CD4-positive, alpha-beta T cell treated with Interleukin-4 for 1 hour (primary cell): ENCODE measurements at places on chromosomes 1 and 21.

DNA sequence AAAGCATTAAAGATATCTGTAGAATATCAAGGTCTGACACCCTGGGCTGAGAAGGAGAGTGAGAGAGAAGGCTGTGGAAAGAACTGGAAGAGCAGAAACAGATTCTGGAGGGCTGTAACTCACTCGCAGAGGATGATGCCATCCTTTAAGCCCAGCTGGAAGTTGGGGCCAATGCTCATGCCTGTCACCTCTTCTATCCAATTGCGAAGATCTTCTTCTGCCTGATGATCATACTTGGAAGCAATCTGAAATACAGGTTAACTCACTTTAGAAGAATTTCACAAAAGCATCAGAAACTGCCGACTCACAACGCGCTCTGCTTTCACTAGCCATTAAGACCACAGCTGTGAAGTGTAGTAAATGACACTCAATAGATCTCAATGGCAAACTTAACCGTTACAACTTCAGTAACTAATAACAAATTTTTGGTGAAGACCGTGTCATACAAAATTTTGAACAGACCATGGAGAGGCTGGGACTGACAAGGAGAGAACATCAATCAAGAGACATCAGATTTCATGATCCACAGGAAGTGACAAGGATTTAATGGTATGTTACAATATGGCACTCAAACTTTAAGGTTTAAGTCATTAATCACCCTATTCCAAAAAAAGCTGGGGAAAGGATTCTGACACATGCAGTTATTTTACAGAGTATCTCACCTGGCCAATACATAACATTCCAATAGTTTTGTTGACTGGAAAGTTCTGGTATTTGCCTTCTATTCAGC is 23.5 kb downstream of the CNN3 start:
- no peak for DNase-seq

DNA sequence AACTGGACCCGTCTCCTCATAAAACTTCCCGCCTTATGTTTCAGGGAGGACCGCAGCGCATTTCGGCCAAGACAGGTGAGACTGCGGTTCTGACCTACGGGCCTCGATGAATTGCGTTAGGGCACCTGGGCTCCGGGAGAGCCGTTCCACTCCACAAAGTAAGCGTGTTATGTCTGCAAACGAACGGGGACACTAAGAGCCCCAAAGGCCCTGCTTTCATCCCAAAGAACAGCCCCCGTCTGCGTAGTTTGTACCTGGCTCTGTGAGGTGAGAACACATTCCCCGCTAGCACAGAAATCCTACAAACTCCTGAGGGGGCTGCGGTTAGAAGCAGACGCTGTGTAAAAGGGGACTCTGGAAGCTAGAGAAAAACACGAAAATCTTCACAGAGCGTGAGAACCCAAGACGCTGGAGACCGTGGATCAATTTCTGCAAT is 41.6 kb upstream of the PPIAL4F start:
- peak; percentile 30 for DNase-seq

DNA sequence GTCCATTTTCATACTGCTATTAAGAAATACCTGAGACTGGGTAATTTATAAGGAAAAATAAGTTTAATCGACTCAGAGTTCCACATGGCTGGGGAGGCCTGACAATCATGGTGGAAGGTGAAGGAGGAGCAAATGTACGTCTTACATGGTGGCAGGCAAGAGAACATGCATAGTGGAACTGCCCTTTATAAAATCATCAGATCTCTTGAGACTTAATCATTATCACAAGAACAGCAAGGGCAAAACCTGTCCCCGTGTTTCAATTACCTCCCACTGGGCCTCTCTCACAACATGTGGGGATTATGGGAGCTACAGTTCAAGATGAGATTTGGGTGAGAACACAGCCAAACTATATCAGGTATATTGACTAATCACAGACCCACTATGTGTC is 370.2 kb upstream of the USP24 start:
- DNase-seq = no peak

DNA sequence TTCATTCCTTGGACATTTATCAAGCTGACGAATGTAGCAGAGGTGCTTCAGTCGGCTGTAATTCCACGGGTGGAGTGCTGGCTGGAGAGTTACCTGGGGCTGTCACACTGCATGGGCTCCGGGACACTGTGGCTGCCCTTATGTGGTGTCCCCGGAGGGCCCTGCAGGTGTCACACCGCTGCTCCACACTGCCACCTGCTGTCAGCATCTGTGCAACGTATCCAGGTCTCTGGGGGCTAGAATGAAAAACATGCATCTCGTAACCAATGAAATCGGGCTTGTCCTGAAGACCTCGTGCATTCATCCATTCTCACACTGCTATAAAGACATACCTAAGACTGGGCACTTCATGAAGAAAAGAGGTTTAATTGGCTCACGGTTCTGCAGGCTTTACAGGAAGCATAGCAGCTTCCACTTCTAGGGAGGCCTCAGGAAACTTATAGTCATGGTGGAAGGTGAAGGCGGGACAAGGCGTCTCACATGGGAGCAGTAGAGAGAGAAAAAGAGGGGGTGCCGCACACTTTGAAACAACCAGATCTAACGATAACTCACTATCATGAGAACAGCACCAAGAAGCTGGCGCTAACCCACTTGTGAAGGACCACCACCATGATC is 46.7 kb upstream of the PCBP3 start:
- peak; percentile 81 for DNase-seq

DNA sequence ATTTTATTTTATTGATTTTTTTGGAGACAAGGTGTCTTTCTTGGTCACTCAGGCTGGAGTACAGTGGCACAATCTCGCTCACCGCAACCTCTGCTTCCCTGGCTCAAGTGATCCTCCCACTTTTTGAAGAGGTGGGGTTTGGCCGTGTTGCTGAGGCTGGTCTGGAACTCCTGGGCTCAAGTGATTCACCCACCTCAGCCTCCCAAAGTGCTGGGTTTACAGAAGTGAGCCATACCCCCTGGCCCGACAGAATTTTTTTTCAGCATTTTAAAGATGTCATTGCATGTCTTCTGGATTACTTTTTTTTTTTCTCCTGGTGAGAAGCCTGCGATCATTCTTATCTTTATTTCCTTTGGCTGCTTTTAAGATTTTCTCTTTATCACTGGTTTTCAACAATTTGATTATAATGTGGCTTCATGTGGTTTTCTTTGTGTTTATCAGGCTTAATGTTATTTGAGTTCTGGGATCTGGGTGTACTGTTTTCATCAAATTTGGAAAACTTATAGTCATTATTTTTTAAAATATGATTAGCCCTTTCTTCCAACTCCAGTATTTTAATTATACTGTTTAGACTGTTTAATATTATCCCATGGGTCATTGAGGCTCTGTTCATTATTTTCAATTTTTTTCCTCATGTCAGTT is 23.1 kb upstream of the PTBP2 start:
- no peak for DNase-seq

DNA sequence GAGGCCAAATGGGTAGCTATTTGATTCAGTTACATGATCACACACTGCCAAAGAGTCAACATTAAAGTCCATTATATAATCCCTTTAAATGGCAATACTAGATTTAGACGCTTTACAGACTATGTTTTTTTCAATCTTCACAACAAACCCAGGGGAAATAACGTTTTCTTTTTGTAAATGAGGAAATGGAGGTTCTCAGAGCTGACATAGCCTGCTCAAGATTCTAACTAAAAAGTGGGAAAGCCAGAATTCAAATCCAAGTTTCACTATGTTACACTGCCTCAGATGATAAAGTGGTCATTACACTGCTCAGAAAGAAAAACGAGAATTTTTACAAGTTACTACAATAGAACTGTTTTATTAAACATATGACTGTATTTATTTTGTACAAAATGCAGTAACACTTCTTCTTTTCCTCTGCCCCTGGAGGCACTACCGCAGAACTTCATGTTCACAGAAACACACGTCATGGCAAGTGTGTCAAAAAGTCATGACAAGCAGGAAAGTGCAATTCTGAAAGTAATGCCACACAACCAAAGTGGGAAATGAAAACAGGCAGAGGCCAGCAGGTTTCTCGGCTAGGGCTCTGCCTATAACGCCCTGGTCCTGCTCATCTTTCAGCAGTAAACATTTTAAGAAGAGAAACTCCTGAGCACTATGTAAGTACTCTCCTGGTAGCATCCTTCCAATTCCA is 19.0 kb downstream of the THEMIS2 start:
- peak; percentile 75 for DNase-seq

GRCh38 chr1:8113262-8114220 is 87.4 kb upstream of the ERRFI1 start:
- no peak for DNase-seq

DNA sequence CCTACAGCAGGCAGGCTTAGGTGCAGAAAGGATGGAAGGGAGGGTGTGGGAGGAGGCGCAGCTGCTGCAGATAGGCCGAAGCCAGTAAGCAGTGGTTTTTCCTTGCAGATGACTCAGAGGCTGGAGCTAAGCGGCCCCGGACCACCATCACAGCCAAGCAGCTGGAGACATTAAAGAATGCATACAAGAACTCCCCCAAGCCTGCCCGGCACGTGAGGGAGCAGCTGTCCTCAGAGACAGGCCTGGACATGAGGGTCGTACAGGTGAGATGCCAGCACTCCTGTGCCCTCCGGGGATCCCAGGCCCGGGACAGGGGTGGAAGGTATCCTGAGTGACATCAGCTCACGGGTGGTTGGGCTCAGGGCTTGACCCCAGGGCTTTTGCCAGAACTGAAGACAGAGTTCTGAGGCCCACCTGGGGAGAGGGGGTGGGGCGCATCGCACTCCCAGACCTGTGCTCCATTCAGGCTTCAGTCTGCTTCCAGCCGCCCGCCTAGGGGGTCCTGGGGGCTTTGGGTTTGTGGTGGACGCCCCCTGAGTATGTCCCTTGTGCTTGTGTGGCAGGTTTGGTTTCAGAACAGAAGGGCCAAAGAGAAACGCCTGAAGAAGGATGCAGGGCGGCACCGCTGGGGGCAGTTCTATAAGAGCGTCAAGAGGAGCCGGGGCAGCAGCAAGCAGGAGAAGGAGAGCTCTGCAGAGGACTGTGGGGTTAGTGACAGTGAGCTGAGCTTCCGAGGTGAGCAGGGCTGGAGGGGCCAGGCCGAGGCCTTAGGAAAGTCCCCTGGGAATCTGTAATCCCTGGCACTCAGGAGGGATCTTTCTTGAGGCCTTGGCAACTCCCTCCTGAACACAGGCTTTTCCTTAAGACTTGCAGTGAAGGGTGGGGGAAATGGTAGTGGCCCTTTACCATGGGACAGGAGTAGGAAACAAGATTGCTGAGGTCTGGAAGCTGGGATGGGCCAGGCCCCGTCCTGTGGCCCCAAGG is 41.5 kb downstream of the LHX4 start:
- DNase-seq = no peak

DNA sequence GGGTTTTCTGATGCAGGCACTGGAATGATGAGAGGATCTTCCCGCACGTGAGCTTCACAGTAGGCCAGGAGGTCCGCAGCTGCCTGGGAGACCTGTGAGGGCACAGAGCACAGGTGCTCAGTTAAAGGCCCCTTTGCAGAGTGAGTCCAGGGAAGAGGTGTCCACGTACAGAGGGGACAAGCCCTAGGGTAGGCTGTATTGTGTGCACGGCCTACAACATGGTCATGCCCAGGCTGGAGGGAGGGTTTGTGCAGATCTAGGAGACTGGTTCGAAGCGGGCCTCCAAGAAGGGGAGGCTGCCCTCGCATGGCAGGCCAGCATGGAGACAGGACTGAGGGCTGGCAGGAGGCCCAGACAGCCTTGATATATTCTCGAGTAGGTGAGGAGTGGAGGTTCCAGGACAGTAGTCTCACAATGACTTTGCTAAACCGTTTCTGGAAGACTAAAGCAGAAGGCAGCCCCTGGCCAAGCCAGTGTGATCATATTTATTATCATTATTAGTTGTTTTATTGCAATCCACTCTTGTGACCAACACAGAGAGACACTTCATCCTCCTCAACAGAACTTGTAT is 48.0 kb upstream of the B3GALNT2 start:
- no peak for DNase-seq

DNA sequence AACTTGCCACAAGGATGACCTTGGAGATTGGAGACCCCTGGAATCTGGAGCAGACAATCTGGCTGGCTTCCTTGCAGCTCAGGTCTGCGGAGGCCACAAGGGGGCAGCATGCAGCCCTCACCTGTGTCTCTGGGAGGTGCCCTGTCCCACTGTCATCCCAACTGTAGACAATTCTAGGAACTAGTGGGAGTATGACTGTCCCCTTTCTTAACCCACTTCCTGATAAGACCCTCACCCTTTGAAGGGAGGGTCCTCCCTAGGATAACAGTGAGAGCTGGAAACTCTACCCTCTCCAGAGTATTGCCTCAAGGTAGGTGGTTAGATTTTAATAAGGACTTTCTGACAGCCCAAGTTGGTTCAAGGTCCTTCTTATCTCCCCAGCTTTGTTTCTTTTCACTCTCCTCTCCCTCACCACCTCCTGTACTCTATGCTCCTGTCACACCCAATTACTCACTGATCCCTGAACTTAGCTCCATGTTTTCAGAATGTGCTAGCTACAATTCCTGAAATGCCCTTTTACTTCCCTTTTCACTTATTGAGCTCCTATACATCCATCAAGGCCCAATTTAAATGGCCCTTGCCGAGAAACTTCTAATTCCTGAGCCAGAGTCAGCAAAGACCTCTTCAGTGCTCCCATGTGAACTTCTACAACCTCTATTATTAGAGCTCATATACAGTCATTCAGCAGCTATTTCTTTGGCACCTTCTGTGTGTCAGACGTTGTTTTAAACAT is 9.2 kb upstream of the KCNQ4 start:
- peak; percentile 45 for DNase-seq

DNA sequence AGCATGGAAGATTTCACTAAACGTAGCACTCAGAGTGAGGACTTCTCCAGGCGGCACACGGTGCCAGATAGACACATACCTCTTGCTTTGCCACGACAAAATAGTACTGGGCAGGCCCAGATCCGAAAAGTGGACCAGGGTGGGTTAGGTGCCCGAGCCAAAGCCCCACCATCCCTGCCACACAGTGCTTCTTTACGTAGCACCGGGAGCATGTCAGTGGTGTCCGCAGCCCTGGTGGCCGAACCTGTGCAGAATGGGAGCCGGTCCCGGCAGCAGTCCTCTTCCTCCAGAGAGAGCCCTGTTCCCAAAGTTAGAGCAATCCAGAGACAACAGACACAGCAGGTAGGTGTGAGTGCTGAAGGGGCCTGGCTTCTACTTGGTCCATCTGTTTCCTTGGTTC is 38.6 kb downstream of the CLEC20A start:
- DNase-seq = no peak

DNA sequence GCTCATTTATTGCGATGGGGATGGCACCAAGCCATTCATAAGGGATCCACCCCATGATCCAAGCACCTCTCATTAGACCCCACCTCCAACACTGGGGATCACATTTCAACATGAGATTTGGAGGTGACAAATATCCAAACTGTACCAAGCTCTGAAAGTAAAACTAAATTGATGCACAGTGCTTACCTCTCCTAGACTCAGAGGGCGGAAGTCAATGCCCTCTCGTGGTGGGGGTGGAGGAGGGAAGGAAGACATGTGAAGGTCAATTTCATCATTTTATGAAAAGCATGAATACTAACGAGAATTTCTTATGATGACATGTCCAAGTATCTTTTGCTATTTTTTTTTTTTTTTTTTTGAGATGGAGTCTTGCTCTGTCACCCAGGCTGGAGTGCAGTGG is 120.0 kb downstream of the PGBD5 start:
- peak; percentile 26 for DNase-seq
